CD4-positive, alpha-beta T cell treated with Interleukin-1 beta for 1 hour (primary cell): ENCODE measurements at places on chromosomes 6 and 20.

DNA sequence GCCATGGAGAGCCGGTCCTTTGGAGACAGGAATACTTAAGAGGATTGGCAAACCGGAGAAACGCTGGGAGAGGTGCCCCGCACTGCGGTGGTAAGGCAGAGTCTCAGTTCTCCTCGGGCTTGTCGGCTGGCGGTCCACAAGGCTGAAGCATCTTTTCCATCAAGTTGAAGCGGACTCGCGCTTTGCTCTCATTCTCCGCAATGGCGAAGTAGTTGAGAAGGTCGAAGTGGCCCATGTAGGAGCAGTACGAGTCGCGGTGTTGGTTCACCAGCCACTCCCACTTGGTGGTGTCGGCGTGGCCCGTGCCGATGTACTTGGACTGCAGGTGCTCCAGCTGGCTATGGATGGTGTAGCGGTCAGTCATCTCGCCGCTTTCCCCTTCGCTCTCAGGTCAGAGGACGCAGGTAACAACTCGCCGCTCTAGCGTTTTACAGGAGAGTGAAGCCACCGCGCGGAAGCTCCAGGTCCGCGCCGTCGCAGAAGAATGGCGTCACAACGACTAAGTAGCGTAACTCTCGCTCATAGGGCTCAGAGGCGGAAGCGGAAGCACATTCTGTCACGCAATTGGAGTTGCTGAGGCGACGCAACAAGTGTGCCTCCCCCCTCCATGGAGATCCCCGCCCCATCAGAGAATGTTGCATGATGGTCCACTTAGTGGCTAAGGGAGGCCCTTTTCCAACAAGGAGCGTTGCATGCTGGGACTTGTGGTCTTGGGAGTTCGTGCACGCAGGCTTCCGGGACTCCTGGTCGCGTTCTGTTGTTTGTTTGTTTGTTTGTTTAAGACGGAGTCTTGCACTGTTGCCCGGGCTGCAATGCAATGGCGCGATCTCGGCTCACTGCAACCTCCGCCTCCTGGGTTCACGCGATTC, at the start of gene SF3B5:
Gene SF3B5, minus strand, starts transcription at position 440 of the 869 bp plus-strand sequence. Its CDS starts 76 bp downstream, at position 364.
- peak; percentile 98 for DNase-seq

DNA sequence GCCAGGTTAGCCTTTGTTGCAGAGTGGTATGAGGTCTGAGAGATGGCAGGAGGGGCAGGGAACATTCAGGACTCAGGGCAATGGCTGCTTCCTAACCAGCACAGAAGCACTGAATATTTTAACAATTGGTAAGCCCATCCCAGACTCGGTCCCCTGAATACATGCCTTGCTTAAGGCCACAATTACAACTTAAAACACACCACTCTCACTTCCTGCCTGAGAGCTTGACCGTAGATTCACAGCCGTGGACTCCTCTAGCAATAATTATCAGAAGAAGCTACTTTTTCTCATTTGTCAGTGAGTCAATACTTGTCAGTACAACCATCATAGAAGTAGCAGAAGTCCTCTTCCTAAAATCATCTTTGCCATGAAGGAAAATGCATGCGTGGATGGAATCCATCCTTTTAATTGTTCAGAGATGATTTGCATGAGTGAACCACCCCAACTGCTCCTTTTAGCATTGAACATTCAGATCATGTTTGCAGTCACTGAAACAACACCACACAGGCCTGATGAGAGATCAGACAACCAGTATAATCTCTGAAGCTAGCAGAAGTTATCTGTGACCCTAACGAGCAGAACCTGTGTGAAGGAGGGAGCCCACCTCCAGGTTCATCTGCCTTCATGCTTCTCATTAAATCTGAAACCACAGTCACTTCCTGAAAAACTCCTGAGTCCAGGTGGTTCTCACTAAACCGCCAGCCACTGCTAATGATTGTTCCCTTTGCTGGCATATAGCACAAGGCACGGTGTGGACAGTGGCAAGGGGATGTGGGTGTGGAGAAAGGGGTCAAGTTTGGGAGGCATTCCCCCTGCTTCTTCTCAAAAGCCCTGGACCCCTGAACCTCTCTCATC, 333.9 kb upstream of the CNR1 start:
- DNase-seq, result no peak

DNA sequence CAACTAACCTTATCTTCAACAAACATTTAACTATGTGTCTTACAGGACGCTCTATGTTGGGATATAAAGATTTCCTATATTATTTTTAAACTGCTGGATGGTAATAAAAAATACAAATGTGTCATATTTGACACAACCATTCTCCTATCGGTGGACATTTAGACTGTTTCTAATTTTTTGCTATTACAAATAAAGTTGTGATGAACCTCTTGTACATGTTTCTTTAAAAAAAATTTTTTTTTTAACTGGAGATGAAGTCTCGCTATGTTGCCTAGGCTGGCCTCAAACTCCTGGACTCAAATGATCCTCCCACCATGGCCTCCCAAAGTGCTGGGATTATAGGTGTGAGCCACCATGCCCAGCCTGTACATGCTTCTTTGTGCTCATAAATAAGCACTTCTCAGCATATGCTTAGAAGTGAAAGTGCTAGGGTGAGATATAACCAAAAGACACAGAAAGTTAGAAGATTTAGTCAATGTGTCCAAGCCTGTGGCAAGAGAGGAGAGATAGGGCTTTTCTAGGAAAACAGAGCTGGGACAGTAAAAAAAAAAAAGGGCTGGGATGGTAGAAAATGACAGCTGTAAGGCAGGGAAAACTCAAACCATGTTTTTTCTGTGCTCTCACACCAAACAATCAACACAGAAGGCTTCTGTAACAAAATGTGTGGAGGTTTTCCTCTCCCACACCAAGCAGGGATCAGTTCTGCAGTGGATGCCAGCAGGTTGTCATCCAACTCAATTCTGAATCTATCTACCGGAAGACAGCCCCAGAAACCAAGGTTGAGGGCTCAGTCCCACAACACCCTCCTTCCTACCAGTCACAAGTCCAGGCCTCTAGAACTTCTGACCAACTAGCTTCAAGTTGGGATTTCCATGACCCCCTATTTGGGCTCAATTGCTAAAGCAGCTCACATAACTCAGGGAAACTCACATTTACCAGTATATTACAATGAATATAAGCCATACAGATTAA, 70.0 kb upstream of the SMIM29 start:
- no peak for DNase-seq

DNA sequence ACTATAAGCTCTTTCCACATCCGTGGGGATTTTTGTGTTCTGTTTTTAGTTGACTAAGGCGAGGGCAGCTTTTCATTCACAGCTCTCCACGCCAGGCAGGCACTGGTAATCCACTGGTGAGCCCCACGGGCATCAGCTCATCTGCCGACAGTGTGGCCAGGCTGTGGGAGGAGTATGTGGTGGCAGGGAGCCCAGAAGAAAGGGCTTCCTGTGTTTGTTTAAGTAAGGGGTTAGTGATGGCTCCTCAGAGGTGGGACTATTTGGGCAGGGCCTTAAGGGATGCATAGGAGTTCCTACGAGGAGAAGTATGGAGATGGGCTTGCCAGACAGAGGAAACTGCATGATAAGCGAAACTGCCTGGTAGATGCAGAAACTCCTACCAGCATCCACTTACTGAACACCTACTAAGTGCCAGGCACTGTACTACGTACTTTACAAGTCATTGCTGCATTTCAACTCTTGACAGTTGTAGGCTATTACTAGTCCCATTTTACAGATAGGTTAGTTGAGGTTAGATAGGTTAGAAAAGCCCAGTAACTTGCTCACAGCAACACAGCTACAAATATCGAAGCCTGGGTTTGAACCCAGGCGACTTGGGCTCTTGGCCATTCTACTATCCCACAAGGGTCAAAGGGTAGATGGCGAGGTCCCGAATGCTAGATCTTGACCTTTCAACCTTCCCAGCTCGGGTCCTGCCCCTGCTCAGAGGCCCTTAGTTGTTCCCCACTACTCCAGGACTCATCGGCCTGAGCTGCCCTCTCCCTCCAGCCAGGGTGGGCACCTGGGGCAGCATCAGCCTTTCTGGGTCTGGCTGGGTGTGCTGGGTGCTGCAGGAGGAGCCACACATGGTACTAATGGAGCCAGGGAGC, 55.1 kb downstream of the CEBPB start:
- no peak for DNase-seq

DNA sequence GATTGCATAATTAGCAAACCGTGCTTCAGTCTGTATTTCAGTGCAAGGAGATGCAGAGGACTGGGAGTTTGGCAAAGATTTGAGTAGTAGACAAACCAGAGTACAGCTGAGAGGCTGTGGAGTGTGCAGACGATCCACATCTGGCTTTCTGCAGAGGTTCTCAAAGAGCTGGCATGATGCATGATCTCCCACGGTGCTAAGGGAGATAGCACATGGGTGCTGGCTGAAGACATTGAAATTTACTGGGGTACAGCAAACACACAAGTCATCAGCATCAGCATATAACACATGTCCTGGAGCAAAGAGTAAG, 79.0 kb upstream of the FAM184A start:
- no peak for DNase-seq

DNA sequence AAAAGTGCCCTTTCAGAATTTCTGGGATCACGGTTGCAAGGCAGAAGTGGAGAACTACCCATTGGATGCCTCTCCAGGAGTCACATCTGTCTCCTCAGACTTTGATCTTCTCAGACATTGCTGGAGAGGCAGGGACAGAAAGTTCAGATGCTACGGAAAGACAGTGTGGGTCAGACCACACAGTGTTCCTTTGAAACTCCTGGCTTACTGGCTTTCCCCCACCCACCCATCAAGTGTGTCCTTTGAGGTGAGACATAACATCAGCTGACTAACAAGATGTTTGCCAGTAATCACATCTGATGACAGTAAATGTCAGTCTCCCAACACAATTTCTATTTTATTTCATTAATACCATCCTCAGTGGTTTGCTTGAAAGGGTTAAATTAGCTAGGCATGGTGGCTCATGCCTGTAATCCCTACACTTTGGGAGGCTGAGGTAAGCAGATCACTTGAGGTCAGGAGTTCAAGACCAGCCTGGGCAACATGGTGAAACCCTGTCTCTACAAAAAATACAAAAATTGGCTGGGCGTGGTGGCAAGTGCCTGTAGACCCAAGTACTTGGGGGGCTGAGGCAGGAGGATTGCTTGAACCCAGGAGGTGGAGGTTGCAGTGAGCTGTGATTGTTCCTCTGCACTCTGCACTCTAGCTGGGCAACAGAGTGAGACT, 67.2 kb upstream of the SNX9 start:
- DNase-seq, result peak; percentile 22
